ENCODE measurements at places on chromosomes 2 and 18.

GRCh38 chr18:79046522-79046921, 22.7 kb upstream of the ATP9B start:
- DNase-seq, result no peak

DNA sequence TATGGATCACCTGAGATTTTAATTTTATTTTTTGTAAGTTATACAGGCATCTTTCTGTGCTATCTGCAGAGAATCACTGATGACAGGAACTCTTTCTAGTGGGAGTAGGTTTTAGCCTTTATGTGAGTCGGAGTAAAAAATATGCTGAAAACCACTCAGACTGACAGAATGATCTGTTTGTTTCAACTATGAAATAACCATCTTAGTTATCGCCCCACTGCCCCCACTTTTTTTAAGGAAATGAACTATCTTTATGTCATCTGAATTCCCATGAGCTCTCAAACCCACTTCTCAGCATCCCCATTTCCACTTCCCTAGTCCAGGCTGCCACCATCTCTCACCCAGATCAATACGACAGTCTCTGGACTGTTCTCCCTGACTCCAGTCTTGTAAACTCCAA, 38.9 kb downstream of the MRPL33 start:
- DNase-seq, result no peak

DNA sequence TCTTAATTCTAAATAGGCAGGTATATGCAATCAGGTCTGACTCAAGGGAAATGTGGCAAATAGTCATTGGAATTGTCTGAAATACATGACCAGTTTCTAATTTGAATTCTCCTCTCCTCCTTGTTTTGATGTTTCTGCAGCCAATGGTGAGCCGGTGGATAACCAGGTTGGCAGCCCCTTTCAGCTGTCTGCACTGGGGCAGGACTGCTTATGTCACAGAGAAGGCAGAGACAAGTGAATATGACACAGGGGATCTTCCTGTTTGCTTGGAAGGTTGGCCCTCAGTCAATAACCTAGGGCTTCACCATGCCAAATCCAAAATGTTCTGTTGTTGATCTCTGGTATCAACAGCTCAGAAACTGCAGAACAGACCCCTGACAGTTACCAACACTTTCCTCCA, 12.1 kb downstream of the MYT1L start:
- no peak for DNase-seq

- DNase-seq, result no peak
These were observed 32.3 kb downstream of the FOSL2 start for GRCh38 chr2:28424799-28425463.

DNA sequence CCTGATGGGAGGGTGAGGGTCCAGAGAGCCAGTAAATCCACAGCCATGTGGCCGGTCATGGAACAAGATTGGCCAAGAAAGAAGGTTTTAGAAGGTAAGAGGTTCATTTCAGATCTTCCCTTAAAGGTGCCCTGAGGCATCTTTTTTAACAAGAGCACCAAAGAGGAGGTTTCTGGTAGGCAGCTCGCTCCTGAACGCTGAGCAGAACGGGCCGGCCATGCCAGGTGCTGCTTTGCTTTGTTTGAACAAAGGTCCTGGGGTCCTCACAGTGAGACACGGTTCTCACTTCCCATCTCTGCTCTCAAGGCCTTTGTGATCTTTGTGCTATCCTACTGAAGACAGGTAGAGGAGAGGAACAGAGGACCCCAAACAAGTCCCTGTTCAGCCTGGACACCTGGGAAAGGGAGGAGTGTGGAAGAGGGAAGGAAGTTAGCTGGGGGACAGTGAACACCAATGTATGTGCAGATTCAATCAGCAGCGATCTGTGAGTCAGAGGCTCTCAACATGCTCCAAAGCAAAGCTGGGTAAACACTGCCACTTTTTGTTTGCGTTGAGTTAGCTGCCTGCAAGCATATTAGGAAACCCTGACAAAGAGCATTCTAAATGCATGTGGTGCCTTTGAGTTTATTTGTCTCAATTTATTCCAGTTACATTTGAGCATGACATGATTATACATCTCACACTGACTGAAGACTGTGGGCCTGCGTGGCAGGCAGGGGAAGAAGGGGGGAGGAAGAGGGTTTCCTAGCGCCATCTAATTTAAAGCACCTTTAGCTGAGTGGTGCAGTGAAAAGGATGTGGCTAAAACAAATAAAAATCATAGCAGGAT, 102.4 kb downstream of the ASB1 start:
- no peak for DNase-seq

DNA sequence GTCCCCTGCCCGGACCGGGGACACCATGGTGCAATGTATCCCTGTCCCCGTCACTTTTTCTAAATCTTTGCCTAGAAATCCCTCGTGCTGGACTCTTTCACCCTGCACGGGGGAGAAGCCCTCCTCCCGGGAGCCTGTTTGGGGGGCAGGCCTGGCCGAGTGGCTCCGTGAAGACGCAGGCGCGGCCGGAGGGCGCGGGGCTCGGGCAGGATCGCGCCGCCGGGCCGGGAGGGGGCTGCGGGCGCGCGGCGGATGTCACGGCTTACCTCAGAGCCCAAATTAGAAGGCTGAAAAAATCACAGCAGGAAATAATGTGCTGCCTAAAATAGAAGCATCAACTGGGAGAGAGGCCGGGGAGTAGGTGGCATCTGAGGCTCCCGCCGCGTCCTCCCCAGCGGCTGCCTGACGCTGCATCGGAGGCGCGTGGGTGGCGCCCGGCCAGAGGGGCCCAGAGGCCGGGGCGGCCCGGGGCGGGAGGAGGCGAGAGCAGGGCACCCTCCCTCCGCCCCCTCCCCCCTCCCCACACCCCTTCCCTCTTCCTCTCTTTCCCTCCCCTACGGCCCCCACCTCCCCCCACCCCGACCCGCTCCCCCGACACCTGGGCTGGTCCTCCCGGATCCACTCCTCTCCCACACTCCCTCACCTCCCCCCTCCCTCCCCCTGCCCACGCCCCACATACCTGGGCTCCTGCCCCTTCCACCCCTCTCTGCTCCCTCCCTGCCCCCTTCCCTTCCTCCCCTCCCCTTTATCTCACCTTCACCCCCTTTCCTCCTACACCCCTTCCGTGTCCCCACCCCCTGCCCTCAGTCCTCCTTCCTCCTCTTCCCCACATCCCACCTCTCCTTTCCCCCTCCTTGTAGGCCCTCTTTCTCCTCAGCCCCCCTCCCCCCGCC, 51.9 kb downstream of the SLC4A1AP start:
- peak; percentile 57 for DNase-seq

DNA sequence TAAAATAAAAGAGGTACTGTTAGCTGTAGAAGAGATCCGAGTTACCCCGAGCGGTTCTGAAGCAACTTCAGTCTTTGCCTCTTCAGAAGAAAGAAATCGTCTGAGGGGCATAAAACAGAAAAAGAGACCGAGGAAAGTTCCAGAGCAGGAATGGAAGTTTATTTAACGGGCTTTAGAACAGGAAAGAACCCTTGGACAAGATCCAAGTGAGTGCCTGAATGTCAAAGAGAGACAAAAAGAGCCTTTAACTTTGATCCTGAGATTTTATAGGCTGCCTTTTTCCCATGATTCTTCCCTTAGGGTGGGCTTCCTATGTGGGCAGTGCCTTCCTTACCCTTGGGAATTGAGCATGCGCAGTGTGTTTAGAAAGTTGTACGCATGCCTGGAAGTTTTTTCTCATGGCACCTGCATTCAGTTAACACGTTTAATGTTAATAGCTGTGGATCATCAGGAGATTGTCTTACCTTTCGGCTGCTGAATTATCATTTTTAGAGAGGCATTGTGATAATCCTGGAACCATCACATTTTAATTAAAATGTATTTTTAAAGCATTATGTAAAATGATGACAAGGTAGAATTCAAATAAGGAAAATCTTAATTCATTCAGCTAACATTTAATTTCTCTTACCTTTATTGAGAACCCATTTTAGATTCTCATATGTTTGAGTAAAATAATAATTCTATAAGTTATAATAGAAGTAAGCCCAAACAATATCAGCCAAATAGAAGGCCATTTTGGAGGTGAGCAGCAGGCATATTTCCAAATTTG, 269.5 kb upstream of the ZSWIM2 start:
- DNase-seq, result no peak

DNA sequence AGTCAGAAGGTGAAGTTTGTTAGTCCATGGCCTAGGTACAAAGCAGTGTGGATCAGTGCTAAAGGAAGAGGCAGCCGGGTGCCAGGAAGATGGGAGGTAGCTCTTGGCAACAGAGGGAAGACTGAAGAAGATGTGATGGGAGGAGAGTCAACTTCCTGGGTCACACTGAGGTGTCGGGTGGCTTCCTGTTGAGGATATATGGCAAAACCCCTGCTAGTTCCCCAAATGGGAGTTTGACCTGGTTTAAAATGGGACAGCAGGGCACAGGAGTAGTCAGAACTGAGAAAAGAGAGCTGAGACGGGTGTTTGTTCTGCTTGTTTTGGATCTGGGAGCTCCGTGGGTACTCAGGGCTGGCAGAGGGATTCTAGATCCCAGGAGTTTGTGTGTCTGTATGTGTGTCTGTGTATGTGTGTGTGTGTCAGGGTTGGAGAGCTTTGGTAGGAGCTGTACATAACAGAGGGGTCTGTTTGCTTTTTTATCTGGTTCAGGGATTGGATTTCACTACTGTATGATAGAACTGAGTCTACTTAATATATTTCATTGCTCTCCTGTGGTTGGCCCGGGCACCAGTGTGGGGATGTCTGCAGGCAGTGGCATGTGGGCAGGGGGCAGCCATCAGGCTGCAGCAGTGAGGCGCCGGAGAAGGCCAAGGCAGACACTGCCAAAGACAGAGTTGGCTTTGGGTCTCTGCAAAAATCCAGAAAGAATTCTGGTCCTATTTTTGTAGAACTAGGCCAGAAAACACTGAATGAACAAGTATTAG, 17.1 kb downstream of the MXD1 start:
- no peak for DNase-seq

DNA sequence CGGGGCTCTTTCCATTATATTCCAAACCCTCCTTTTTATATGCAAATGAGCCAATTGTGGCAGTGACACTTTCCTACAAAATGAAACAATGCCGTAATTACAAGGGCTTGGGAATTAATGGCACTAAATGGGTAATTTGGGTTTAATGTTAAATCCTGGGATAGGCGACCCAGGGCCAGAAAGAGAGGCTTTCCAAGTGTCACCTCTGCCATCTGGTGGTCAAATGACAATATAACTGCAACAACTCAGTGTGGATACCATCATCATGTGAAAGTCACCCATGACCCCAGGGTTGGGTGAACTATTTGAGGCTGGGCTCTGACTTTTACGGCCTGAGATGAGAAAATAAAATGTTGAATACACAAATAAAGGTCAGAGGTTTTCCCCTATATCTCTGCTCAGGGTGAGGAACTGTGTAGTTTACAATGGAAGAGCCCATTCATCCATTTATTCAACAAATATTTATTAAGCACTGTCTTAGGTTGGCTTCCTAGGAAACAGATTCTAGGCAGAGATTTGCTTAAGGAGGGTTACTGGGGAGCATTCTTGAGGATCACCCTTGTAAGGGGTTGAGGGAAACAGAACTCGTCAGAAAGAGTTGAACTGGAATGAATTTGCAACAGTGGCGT, 13.6 kb upstream of the THADA start:
- peak; percentile 21 for DNase-seq

DNA sequence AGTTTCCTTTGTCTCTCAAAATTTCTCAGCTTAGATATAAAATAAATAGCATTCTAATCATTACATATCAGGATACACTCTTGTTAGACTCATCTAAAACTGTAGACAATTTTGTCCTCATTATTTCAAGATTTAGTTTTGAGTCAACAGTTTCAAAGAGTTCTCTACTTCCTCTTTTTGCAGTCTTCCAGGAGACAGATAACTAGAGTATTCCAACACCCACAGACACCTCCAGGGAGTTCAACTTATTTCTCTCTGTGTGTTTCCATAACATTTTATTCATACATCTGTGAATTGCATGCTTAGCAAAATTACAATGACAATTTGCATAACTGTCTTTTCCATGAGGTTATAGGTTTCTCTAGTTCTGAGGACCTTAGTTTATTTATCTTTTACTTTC, 166.6 kb upstream of the HNMT start:
- DNase-seq, result no peak

- DNase-seq, result no peak
These were observed 36.8 kb upstream of the VPS54 start for GRCh38 chr2:64056021-64056420.

DNA sequence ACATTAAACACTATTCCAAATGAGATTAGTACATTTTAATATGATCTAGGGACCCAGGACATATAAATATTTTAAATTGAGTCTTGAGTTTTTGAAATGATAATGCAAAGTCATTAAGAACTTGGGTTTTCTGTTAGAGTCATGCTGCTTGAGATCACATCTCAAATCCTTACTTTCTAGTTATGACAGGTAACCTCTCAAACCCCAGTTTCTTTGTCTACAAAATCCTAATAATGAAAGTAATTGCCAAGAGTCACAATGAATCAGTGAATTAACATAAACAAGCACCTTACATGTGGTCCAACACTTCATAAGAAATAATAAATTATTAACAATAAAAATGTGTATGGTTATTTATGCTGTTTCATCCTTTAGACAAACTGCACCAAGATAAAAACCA, 607.6 kb downstream of the LRP1B start:
- DNase-seq, result no peak

DNA sequence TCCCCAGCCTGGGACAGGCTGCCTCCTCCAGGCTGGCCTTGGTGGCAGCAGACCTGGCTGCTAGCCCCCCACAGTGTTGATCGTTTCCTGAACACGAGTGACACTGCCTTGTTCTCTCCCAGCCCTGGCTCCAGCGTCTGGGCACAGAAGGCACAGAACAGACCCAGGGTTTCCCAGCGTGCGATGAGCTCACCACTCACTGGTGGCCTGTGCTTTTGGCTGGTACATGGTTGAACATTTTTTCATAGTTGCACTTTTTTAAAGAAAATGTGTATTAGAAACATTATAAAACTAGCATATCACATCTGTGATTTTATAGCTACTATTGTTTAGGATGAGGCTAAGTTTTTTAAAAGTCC, 40.9 kb downstream of the SCTR start:
- DNase-seq, result no peak

- DNase-seq, result peak; percentile 32
These were observed 23.7 kb downstream of the METTL4 start for GRCh38 chr18:2547477-2548087.

DNA sequence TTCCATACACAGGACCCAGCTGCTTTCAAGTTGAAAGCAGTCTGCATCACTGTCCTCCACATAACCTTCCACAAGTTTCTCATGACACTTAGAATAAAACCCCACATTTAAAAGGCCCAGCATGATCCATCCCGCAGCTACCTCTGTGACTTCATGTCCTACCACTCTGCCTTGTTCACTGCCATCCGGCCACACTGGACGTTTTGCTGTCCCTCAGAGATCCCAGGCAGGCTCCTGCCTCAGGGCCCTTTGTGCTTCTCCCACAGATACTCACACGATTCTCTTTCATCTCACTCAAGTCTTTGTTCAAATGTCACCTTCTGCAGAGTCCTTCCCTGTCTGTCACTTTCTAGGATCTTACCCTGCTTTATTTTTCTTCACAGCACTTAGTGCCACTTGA, 232.9 kb upstream of the BOD1L2 start:
- no peak for DNase-seq

DNA sequence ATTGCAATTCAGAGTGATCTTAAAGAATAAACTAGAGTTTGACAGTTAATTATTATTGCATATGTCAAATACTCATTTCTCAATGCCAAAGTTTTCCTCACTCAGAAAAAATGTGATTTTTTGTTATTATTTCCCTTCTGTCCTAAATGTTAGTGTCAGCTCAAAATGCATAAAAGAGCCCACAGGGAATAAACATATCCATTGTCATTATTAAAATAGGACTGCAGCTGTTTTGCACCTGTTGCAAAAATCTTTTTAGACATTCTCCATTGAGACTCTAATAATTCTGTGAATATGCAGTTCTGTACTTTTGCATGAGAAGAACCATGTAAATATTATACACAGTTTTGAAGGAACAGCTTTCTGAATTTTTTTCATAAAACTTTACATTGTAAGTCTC, 540.0 kb upstream of the SLC39A10 start:
- DNase-seq, result no peak

Measured in stimulated activated naive CD4-positive, alpha-beta T cell (primary cell).